ENCODE measurements at places on chromosomes 3 and 15. TPM values are rescaled to one million over a fixed set of nuclear protein-coding genes. Genes with fewer than 3 reads are reported as not detected.

CDHR4 gene
- total RNA-seq, result 1.1 TPM

HRG gene
- not detected for total RNA-seq

DNA sequence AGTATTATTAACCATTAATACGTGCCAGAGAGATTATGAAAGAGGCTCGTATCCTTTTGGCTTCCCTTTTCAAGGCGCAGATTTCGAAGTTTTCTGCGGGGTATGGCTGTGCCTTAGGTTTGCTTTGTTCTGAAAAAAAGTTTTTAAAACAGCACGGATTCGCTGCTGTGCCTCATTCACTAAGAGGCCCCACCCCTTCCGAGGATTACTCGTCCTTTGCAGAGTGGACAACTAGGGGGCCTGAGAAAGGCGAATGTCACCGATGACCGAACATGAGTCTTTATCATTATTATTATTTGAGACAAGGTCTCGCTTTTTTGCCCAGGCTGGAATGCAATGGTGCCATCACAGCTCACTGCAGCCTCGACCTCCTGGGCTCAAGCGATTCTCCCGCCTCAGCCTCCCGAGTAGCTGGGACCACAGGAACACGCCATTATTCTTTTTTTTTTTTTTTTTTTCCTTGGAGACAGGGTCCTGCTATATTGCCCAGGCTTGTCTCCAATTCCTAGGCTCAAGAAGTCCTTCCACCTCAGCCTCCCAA, 684 bp upstream of the RPS27L start:
- DNase-seq, result peak; percentile 70

DNA sequence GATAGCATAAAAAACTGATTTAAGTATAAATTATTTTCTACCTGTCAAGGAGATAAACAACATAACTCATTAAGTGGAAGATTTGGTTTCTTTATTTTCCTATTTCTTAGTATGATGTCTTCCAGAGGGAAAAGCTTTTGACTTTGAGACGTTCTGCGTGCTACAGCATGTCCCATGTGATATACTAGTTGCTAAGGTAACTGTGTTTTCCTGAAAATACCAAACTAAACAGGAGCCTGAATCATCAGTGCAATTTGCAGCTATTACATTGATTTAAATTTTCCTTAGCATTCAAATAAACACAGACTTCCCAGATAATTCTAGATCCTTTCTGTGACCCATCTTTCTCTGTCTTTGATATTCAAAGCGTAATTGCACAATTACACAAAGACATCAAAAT, 117.7 kb upstream of the P2RY1 start:
- no peak for DNase-seq

DNA sequence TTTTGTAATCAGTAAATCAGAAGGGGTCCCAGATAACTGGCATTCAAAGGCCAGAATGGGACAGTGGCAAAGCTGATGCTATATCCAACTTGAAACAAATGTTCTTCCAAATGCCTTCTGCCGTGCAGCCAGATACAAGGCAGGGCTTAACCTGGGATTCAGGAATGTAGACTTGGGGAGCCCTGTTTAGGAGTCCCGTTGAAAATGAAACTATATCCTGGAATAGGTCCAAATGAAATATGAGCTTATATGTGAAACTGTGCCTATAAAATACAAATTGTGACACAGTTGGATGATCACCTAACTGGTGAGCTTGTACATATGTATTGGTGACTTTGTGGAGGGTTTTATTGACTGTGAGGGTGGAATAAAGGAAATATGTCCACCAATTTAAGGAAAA, 28.7 kb downstream of the FRMD4B start:
- DNase-seq, result no peak

DNA sequence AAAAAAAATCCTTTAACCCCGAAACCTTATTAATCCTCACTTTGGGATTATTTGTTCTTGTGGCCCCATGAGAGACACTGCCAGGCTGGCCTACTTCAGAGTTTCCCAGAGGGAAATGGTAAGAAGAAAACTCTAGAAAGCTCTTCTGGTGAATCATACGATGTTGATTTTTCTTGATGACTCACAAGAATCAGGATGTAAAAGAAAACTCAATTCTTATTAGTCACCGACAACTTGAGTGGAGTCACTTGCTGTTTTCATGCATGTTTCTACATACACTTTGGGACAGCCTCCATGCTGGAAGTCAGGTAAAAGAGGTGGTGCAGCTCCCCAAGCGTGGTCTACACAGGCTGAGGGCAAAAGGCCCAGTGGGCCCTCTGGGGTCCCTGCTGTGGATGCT, 42.8 kb downstream of the MYO5C start:
- no peak for DNase-seq

GRCh38 chr15:56693761-56694160, 39.5 kb downstream of the ZNF280D start:
- no peak for DNase-seq

GRCh38 chr3:158819282-158819681, 17.4 kb downstream of the MFSD1 start:
- no peak for DNase-seq

GRCh38 chr3:24156466-24156865, 211.4 kb downstream of the NR1D2 start:
- DNase-seq, result no peak

DNA sequence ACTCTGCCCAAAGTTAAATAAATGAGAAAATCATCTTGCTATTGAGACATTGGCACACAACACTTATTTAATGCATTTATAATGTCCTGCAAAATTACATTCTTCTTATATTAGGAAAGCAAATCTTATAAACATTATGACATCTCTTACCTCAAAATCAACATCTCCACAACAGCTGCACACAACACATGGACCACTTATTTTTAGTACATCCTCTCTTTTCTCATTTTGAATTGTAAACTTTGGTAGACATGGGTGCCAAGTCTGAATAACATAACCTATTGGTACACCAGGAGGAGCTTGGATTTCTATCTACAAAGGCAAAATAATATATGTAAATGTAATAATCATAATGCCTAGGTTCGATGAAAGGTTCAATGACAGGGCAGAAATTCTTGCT, 23.0 kb downstream of the PLSCR1 start:
- no peak for DNase-seq
